ENCODE measurements at places on chromosomes 5 and 9.
A peak's percentile ranks its signal among the peaks of the same experiment; 100 is the strongest.

- DNase-seq = no peak
These were observed 221.3 kb upstream of the DAPK1 start for GRCh38 chr9:87276327-87276841.

GRCh38 chr5:124200381-124200780, 546.1 kb downstream of the ZNF608 start:
- no peak for DNase-seq

DNA sequence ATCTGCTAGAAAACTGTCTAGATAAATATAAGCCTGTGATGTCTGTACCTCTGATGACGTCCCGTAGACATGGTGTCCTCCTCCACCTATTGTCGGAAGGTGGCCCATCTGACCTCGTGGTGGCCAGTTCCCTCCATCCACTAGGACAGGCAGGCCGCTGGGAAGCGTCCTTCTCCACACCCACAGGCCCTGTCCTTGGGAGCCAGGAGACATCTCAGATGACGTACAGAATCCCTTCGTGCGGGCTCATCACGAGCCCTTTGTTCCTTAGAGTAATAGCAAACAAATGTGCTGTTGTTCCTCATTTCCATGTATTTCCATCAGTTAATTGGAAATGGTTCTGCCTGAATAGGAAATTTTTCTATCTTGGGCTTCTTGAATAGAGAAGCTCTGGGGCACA, 38.3 kb upstream of the TENT4A start:
- DNase-seq = no peak

DNA sequence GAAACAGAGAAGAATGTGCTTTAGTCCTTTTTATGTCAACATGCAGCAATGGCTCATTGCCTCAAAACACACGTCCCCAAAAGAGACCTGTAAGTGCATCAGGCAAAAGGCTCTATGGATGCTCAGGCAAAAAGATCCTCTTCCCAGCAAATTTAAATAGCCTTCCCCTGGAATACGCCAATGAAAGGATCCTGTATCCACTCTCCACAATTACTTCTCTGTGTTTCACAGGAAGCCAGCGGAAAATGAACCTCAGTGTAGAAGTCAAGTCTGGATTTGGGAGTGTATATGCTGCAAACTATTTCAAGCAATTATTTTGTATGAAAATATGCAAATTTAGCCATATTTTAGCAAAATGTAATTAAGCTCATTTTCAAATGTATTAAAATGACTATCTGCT, 217.9 kb downstream of the EPB41L4A start:
- no peak for DNase-seq

DNA sequence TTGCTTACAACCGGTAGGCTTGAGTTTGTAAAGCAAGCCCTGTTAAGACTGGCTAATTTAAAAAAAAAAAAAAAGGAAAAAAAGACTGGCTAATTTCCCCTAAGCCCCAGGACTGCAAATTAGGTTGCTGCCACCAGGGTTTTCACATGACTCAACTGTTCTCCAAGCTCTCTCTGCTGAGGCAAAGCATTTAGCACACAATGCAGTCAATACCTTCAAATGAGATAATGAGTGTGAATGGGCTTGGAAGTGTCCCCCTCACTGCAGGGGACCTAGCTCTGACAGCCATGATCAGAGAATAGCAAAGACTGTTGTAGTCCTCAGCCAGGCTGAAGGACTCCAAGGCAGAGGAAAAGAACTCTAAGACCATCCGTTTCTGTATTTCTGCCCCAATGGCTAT, 42.8 kb upstream of the ZSWIM6 start:
- no peak for DNase-seq

- no peak for DNase-seq
These were observed 132.7 kb upstream of the TNC start for GRCh38 chr9:115250621-115251032.

DNA sequence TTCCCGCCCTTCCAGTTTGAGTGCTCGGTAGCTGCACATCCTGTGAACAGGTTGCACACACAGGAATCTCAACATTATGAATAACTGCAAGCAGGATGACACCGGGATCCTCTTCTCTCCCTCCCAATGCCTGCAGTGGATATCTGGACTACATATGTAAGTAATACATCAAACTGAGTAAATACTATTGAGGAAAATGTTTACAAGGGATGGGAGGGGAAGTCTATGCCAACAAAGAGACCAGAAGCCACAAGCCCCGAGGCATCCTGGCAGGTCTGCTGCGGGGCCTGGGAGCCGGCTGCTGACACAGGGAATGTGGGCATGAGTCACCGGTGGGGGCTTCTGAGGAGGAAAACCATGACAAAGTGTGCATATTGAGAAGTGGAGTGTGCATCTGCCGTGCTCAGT, 8.6 kb upstream of the ANKRD33B start:
- no peak for DNase-seq

- peak; percentile 52 for DNase-seq
These were observed 717.9 kb upstream of the WWC1 start for GRCh38 chr5:167573370-167574127.

GRCh38 chr5:170746075-170746960, 37.2 kb upstream of the GABRP start:
- no peak for DNase-seq

All from nephron progenitor cell (in vitro differentiated cells).